ENCODE measurements at places on chromosomes 5 and 9.
A peak's percentile ranks its signal among the peaks of the same experiment; 100 is the strongest.

- no peak for DNase-seq
These were observed 16.5 kb upstream of the TNFAIP8 start for GRCh38 chr5:119339344-119339743.

GRCh38 chr5:78889369-78890140 is 95.6 kb downstream of the ARSB start:
- DNase-seq: peak; percentile 52

GRCh38 chr9:16816011-16816410 is 54.5 kb downstream of the BNC2 start:
- no peak for DNase-seq

DNA sequence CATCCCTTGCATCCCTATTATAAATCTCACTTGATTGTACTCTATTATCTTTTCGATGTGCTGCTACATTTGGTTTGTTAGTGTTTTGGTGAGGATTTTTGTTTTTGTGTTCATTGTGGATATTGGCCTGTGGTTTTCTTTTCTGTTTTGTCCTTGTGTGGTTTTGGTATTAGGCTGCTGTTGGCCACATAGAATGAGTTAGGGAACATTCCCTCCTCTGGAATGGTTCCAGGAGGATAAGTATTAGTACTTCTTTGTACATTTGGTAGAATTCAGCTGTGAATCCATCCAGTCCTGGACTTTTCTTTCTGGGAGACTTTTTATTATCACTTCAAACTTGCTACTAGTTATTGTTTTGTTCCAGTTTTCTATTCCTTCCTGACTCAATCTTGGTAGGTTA is 287.2 kb downstream of the CWC27 start:
- DNase-seq: no peak

- no peak for DNase-seq
These were observed 668 bp downstream of the RANBP3L start for GRCh38 chr5:36300927-36301540.

DNA sequence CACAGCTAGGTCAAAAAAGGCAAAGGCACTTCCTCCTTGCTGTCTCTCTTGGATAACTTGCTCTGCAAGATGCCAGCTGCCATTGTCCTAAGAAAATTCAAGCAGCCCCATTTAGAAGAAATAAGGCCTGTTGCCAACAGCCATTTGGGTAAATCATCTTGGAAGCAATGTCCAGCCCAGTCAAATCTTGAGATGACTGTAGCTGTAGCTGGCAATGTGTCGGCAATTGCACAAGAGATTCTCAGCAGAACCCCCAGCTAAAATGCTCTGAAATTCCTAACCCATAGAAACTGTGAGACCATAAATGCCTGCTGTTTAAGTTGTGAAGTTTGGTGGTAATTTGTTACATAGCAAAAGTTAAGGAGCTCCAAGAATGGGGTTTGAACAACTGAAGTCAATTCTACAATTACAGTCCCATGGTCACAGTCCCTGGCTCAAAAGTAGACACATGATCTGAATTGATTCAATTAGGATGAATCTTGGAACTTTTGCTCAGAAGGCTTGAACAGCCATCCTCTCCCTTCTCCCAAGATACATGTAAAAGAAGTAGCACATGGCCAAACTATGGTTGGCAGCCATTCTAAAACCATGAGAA is 151.1 kb downstream of the MPDZ start:
- no peak for DNase-seq

- DNase-seq: peak; percentile 1
These were observed 194.4 kb upstream of the SLC27A6 start for GRCh38 chr5:128770907-128771306.

DNA sequence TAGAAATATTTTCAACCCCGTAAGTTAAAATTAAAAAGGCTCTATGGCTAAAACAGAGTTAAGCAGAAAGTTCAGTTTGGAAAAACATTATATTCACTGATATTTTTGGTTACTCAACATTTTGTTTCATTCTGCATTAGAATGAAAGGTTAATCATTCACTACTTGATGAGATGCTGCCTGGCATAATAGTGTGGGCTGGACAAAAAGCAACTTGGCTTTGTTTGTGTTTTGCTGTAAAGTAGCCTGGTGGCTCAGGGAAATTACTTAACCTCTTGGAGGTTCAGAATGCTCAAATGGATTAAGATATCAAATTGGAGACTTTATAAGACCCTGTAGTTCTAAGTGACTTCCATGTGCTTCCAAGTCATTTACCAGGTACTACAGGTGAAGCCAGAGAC is 367.4 kb upstream of the TRPC7 start:
- DNase-seq: no peak

DNA sequence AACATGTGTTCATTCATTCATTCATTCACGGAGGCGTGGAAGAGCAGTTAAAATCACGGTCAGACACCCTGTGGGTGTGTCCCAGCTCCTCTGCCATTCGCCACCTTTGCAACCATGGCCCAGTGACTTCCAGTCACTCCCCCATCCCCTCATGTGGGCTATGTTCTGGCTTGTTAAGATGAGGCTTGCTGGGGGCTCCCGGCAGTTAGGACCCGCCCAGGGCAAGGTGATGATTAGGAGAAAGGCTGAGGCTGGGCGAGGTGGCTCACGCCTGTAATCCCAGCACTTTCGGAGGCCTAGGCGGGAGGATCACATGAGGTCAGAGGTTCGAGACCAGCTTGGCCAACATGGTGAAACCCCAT is 24.9 kb upstream of the PTGES start:
- no peak for DNase-seq

GRCh38 chr5:71528206-71528605 is 58.9 kb upstream of the MCCC2 start:
- no peak for DNase-seq

GRCh38 chr5:150044712-150045111 is 41.6 kb downstream of the CSF1R start:
- no peak for DNase-seq

- DNase-seq: no peak
These were observed 484.0 kb downstream of the SPATA31A7 start for GRCh38 chr9:61673664-61674381.

GRCh38 chr5:34826347-34826746 is 12.6 kb upstream of the TTC23L start:
- no peak for DNase-seq

GRCh38 chr9:114503009-114503408 is 2.3 kb downstream of the WHRN start:
- DNase-seq: no peak

- no peak for DNase-seq
These were observed 7.8 kb downstream of the KCNV2 start for GRCh38 chr9:2725126-2725525.

DNA sequence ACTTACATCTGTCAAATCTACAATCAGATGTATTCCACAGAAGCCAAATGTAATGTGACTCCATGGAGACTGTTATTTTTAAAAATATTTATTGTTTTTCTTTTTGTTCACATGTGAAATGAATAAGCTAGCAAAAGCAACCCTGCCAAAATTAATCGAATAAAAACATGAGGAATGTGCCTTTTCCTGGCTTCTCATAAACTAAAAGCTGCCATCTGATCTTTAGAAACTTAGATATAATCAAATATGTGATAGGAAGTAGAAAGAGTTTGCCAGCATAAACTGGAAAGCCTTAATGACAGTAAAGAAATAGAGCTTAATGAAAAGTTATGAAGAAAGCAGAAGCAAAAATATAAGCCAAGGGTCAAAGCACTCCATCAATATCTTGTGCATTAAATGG is 1724.7 kb upstream of the WWC1 start:
- DNase-seq: no peak

- no peak for DNase-seq
These were observed 30.0 kb downstream of the GFPT2 start for GRCh38 chr5:180323160-180323559.

DNA sequence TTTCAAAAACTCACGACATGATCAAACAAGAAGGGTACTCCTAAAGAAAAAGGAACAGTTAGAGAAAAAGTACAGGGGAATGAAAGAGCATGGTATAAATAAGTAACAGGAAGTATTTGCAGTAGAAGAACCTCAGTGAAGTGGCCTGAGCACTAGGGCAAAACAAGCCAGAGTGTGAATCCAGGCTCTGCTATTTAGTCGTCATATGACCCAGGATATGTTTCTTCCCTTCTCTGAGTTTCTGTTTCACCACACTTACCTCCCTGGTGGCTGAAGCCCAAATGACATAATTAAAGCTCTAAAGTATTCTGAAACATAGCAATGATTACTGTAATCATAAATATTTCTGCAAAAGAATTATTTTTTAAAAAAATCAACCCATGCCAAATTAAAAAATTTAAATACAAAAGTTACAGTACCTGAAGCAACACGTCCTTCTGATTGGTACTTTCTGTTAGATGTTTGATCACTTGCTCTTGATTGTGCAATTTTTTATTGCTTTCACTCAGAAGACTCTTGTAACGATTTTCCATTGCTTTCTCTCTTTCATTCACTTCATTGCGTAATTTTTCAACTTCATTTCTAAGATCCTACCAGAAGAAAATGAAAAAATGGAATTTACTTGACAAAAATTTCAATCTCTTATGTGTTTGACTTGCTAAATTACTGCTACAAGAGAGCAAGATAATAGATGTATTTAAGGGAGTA is 88.9 kb downstream of the CDK5RAP2 start:
- DNase-seq: peak; percentile 83

- DNase-seq: no peak
These were observed 14.0 kb upstream of the DENND4C start for GRCh38 chr9:19216466-19216865.

GRCh38 chr9:106862110-106862820 is 701 bp upstream of the ZNF462 start:
- peak; percentile 26 for DNase-seq

GRCh38 chr9:137968235-137968634 is 90.7 kb downstream of the CACNA1B start:
- DNase-seq: no peak

- DNase-seq: no peak
These were observed 26.5 kb downstream of the ANKRD33B start for GRCh38 chr5:10590226-10590999.

DNA sequence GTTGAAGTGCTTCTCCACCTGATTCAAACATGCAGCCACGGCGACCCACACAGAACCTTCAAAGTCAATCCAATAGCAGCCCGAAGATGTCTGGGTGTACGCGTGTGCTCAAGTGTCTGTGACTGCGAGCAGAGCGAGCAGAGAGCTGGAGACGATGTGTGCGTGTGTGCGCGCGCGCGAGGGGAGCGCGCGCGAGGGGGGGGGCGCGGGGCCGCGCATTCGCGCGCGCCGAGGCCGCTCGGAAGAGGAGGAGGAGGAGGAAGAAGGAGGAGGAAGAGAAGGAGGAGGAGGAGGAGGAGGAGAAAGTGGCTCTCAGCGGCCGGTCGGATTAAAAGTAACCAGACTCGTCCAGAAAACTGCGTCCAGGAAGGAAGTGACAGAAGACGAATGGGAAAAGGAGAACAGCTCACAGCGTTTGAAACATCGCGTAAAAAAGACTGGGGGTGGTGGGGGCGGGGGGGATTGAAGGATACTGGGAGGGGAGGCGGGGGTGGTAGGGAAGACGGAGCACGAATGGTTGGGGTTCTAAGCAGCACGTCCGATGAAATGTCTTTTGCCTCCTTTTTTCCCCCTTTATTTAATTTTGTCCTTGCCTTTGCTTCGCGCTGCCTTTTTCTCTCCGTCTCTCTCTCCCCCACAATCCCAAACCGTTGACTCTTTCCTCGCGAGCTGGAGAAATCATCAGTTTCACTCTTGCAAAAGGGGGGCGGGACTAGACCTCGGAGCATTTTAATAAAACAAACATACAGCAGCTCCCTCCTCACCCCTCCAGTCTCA is at the start of gene MEF2C:
TSS of gene MEF2C (minus strand) at position 126 of the 777 bp plus-strand sequence. CDS start 59,396 bp downstream, outside the sequence.
- peak; percentile 86 for DNase-seq

GRCh38 chr9:6090277-6091210 is 75.1 kb upstream of the RANBP6 start:
- DNase-seq: no peak
